ENCODE measurements at places on chromosomes 6 and 20.

DNA sequence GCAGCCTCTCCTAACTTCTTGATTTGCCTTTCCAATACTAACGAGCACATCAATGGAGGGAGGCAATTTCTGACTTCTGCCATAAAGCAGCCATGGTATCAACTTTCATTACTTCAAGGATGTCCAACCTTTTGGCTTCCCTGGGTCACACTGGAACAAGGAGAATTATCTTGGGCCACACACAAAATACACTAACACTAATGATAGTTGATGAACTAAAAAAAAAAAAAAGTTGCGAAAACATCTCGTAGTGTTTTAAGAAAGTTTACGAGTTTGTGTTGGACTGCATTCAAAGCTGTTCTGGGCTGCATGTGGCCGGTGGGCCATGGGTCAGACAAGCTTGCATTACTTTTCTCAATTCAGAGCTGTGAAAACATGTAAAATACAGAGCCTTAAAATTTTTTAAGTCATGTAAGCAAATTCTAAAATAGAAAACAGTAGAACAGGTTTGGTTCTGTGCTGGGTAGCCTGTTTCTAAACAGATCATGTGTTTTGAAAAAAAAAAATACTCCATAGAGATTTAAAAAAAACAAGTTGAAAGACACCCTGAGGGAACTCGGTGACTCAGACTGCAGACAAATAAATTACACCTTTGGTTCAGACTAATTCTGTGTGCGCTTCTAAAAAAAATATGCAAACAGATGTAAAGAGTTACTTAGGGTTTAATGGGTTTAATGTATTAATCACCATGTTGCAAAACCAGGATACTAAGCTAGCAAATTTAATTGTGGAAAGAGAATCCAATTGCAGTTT is 43.6 kb upstream of the SLC22A23 start:
- DNase-seq = no peak

DNA sequence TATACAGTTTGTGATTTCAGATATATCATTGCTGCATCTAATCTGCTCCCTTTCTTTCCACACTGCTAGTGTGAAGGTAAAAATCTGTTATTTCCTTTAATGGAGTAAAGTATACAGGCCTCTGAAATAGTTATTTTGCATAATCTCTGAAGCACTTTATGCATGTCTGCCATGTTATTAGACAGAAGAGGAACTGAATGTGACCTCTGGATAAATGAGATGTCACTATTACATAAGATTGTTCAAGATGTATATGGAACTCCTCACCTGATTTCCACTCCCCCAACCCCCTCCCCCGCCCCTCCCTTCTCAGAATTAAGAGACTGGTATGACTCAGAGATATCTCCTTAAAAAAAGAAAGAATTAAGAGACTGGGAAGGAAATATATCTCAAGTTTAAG is 26.3 kb downstream of the SERINC1 start:
- DNase-seq = no peak

- no peak for DNase-seq
Observed at GRCh38 chr6:138374230-138374629, 3.5 kb upstream of the SMIM28 start.

GRCh38 chr6:144595266-144595665 is 310.1 kb downstream of the UTRN start:
- DNase-seq = no peak

DNA sequence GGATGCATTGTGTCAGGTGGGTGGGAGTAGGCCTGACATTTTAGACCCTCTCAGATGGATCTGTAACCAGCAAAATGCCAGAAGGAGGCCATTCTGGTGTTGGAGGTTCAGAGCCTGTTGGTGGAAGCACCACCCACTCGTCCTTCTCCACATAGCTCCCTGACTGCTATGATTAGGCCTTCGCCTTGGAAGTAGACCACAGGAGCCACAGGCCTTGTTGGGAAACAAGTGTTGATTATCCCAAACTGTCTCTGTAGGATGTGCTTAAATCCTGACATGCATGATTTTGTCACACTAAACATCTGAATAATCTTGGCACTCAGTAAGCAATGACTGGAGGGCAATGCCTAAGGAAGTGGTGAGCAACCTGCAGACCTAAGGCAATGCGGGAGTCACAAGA is 117.2 kb upstream of the LY86 start:
- no peak for DNase-seq

GRCh38 chr20:17524560-17524959 is 6.6 kb downstream of the BFSP1 start:
- no peak for DNase-seq

GRCh38 chr6:97198046-97198565 is 84.9 kb downstream of the MMS22L start:
- DNase-seq = no peak

GRCh38 chr6:46610862-46611553 is 41.6 kb downstream of the CYP39A1 start:
- no peak for DNase-seq

DNA sequence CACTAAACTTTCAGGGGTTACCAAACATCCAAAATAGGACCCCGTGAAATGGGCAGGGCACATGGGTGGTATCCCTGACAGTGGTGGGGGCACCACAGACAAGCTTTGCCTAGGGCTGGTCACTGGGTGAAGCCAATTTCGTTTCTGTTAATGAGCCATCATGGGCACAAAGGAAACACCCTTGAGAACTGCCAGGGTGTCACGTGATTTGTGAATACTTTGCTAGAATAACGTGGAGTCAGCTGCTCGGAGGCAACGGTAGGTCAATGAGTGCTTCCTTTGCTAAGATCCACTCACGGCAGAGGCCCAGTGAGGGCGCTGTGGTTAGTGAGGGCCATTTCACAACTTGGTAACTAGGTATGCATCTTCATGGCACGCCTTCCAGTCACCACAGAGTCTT is 87.7 kb upstream of the AGPAT4 start:
- DNase-seq = no peak

DNA sequence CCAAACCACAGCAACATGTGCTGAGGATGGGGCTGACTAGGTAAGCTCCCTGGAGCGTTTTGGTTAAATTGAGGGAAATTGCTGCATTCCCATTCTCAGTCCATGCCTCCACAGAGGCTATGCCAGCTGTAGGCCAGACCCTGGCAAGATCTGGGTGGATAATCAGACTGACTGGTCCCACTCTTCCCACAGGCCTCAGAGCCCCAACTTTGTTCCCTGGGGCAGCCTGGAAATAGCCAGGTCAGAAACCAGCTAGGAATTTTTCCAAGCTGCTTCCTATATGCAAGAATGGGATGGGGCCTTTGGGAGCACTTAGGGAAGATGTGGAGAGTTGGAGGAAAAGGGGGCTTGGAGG is 1.5 kb upstream of the VEGFA start:
- DNase-seq = no peak

DNA sequence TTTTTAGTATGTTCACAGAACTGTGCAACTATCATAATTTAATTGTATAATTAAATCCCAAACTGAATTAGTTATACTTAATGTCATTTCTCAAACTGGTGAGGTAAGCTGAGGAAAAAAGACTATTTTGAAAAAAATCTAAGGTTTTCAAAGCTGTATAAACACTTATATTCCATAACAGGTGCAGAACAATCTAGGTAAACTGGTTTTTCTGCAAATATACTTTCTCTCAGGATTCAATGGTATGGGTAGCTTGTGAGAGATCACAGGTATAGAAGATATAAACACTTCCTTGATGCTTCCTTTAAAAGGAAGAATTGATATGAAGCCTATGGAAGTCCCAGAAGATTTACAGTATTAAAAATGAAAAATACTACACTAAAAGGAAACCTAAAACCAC is 33.7 kb downstream of the NOL7 start:
- DNase-seq = no peak

GRCh38 chr20:2800521-2801285 is at the start of gene CPXM1:
TSS of gene CPXM1 (minus strand) at chr20:2800627. CDS start at chr20:2800572, 55 bp downstream.
- DNase-seq = no peak

DNA sequence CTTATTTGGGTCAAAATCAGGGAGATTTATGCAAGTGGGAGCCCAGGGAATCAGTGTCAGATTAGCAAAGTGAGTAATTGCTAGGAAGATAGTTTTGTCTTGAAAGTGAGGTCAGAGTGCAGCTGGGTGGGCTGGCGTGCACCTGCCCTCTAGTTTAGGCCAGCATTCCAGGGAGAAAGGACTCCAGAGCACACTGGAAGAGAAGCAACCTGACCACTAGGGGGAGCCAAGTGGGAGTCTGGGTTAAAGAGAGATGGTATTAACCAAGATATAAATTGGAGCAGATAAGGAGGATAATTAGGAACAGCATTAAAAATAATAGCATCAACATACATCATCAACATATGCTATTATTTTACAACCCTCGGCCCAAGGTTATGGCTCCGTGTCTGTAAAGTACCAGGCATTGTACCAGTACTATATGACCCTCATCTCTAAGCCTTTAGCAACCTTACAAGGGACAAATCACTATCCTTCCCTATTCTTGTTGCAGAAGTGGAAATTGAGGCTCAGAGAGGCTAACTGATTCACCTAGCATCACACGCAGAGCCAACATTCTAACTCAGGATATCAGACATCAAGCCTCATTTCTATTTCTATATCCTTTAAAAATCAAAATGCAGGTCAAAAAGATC is 57.8 kb downstream of the SLC2A10 start:
- no peak for DNase-seq

- no peak for DNase-seq
Observed at GRCh38 chr6:128111096-128111495, 210.2 kb upstream of the THEMIS start.

DNA sequence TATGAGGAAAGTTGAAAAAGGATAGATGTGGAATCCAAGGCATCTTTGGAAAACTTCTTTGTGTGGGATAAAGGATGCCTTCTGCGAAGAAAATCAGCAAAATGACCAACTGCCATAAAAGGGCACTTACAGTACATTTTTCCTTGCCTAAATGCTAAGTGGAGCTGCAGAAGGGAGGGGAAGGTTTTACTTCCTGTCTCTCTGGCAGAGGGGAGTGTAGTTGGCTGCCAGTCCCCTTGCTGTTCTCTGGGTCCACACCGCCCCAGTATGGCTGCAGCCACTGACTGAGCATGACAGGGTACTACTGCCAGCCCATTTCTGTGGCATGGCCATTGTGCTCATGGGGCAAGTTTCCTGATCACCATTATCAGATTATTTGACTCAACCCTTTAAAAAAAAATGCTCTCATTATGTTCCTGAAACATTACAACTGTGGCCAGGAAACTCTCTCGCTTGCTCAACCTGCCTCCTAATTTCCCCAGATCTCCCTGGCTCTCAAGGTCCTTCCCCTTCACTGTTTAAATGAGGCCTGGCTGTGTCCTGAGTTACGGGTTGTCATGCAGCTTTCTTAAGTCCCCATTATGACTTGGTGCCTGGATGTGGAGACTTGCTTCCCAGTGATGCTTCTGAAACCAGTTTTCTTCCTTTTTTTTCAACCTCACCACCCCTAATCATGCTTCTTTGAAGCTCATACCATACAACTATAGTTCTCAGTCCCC is 34.5 kb upstream of the FAM184A start:
- DNase-seq = no peak

- DNase-seq = no peak
Observed at GRCh38 chr6:24566020-24566767, 71.4 kb downstream of the ALDH5A1 start.

DNA sequence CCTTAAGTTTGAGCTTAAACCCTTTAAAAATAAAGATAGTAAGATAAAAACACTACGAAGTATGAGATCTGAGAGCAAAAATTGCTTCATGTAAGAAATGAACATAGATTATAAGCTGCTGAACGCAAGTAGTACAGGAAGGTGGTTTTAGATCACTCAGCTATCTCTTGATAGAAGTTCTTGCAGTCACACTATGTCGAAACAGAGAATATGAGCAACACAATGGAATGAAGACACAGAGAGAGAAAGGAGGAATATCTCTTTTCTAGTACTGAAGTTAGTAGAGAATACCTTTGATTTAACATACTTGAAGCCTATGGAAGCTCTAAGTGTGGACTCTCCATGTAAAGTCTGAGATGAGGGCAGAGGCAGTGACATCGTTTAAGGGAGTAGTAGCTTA is 162.7 kb downstream of the CDK19 start:
- no peak for DNase-seq

DNA sequence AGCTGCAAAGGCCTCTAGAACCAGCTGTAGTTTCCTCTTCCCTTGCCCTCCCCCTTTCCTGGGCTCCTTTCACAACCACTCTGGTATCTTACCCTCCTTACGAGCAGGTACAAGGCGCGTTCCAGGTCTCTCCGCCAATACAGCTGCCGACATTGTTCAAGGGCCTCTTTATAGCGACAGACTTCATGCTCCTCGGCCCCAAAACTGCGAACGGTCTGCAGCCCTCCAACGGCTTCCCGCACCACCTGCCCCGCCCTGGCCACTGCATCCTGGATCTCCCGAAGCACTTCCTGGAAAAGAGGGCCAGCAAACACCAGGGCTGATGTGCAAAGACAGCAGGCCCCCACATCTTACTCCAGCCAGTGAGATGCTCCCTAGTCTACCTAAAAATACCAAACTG is 6.0 kb downstream of the TAP2 start:
- DNase-seq = no peak

GRCh38 chr6:166626177-166627032 is 646 bp downstream of the RPS6KA2 start:
- DNase-seq = no peak

DNA sequence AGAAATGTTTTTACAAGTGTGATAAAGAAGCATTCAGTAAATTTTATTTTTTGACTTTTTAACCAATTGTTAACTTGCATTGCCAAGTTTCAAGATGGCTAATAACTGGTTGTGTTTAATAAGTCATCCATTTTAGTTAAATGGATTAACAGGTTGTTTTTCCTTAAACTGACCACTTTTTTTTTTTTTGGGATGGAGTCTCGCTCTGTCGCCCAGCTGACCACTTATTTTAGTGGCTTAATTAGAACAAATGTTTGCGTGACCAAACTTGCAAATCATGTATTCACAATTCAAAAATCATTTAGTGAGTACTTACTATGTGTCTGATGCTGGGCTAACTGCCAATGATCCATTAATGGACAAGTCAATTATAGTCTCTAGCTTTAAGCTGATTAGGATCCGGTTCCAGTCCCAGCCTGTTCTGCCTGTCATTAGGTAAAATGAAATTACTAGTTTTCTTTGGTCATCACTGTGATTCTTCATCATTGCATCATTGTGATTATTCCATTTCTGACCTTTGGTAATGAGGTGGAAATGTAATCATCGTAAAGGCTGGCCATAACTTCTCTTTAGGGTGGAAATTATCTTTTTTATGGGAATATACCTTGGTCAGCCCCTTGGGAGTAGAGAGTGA is 729.2 kb upstream of the MARCKS start:
- DNase-seq = no peak

- no peak for DNase-seq
Observed at GRCh38 chr6:45896783-45897441, 118.7 kb downstream of the CLIC5 start.

DNA sequence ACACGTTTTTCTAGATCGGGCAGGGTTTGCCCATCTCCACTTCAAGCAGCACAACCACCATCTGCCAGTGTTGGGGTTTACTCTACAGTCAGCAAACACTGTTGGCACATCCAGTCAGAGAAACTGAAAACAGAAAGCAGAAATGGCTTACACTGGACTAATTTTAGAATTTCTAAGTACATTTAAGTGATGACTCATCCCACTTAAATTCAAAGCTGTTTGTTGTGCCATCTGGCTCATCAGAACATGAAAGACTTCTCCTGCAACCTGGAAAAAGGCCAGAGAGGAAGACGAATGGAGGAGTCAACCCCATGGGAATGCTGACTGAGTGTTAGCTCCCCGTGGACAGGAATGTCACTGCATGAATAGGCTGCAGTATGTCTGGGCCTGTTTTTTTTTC is 21.8 kb downstream of the FAM209B start:
- DNase-seq = peak; percentile 9

GRCh38 chr6:57064809-57065208 is 18.3 kb downstream of the KIAA1586 start:
- DNase-seq = no peak

All from amygdala (tissue), 56 donors.